NCI-H1048 (cell line): ENCODE measurements at places on chromosomes 7 and 10.
A peak's percentile ranks its signal among the peaks of the same experiment; 100 is the strongest.

- DNase-seq: no peak
Measured at GRCh38 chr10:44413416-44413815, 28.5 kb upstream of the CXCL12 start.

DNA sequence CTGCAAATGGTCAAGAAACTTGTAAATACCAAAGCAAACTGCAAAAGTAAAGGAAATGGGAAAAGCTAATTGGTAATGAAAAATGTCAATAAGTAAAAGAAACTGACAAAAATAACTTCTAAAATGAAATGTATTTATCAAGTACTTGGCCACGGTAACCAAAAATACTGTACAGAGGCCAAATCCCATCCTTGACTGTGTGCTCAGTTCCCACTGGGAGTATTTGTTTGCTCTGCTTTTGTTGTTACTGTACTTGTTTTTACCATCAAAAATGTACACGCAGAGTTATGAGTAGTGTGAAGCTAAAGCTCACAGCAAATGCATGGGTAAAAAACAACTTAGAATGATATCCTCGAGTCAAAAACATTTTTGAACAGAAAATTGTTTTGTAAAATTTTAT is 31.1 kb downstream of the ENKUR start:
- DNase-seq: no peak

- no peak for DNase-seq
Measured at GRCh38 chr10:30398788-30399187, 35.2 kb upstream of the MAP3K8 start.

DNA sequence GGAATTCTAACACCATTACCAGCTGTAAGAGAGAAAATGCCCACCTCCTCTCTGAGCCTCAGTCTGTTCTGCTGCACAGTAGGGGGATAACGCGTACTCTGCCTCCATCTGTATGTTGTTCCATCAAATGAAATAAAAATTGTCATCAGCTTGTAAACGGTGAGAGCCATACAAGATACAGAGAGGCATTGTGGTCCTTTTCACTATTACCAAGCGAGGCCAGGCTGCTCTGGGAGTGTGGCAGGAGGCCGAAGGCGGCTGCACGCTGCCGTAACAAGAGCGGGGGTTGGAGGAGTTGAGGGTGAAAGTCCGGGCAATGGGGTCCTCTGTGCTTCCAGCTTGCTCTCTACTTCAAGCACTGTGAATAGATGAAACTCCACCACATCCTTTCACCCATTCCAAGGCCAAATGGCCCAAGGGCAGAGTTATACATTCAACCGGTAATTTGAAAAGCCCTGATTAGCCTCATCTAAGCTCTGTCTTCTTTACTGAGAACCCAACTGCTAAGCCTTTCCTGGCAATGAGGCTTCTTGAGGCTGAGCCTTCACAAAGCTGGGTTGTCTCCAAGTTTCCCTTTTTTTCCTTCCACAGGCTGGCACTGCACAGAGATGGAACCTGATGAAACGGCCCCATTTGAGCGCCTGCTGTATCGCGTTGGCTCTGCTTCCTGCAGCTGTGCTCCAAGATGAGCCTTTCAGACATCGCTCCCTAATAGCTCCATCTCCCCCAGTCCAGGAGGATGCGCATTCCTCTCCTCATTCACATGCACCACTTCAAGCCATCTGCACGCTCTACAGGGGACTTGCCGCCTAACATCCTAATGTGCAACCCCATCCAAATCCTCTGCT is 47.2 kb downstream of the PYROXD2 start:
- DNase-seq: no peak

- DNase-seq: peak; percentile 33
Measured at GRCh38 chr10:15370856-15371701, at the start of gene FAM171A1. Gene FAM171A1 (minus strand): TSS chr10:15371289. CDS start chr10:15371052, 237 bp downstream.

GRCh38 chr7:74612015-74612829 is 45.3 kb upstream of the GTF2I start:
- peak; percentile 51 for DNase-seq

DNA sequence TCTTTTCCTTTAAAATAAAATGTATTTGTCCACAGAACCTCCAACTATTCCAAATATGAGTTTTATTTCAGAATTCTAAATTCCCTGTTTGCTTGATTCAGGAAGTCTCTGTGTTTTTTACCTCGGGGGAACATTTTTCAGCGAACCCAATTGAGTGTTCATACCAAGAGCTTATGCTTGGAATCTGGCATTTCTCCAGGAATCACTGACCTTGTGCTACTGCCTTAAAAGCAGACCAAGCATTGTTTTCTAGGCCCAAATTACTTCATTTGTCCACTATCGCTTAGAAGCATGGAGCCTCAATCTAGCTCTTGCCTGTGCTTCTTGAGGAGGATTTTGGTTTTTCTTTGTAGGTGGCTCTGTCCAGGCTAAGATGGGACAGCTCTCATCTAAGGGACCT is 59.4 kb downstream of the EBLN1 start:
- no peak for DNase-seq

GRCh38 chr7:47480576-47481538 is 101.1 kb downstream of the TNS3 start:
- no peak for DNase-seq

GRCh38 chr7:20864221-20864620 is 77.5 kb upstream of the SP8 start:
- DNase-seq: no peak

DNA sequence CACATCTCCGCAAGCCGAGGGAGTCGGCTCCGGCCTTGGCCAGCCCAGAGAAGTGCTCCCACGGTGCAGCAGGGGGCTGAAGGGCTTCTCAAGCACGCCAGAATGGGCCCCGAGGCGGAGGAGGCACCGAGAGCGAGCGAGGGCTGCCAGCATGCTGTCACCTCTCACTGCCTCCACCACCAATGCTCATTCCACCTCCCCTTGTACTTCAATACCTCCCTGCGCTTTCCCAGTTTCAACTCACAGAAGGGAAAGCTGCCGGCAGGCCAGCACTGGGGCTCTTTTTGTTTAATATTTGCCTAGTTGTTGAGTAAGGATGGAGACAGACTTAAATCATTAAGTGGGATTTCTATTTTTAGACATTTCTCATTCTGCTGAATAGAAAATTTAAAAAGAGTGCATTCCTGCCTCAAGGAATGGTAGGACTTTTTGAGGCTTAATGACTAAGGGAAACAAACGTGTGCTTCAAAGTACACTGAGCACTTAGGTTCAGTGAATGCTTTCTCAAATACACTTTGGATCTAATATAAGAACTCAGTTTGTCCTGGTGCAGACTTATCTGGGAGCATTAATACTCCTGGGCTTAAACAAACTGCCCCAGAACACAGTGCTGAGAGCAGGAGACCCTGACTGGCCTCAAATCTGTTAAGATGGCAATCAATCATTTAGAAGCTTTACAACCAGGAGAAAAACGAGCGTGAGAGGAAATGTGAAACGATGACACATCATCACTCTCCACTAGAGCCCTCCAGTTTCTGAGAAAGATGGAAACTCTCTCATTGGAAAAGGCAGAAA is 131.2 kb downstream of the RALA start:
- DNase-seq: no peak

DNA sequence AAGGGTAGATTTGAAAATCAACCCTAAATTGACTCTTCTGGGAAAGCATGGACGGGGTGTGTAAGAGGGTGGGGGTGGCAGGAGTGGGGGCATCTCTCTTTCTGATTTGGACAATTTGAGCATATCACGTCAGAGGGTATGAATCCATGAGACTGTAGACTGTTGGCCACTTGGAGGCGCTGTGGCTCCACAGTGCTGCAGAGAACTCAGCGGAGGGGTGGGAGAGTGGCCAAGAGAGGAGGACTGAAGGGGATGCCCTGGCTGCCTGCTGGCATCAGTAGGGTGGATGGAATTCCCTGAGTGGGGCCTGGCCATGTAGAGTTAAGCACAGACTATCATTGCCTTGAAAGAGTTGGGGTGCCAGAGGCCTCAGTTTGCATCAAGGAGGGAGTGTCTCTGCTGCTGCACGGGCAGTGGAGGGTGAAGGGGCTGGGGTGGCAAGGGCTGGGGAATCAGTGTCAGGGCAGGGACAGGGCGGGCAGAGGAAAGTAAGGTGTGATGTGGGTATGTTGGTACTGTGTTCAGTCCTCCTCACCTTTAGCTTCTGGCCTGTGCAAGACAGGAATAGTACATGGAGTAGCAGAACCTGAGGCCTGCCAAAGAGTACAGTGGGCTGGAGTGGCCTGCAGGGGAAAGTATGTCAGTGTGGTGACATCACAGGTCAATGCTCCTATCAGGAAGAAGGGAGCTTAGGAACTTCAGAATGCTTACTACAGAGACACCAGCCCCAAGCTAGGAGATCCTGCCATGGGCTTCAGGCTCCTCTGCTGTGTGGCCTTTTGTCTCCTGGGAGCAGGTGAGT is 133.5 kb upstream of the PRSS58 start:
- DNase-seq: no peak

GRCh38 chr7:131636092-131636491 is 79.7 kb upstream of the PODXL start:
- no peak for DNase-seq

DNA sequence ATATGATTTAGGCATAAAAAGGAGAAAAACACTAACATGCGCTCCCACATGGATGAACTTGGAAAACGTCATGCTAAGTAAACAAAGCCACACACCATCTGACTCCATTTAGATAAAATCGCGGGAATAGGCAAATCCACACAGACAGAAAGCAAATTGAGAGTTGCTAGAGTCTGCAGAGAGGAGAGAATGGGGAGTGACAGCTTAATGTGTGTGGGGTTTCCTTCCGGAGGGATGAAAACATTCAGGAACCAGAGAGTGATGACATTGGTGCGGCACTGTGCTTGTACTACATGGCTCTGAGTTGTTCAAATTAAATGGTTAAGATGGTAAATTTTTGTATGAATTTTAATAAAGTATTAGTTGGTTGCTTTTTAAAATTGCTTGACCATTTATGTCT is 482.9 kb upstream of the AKR1E2 start:
- no peak for DNase-seq

GRCh38 chr10:114839901-114840300 is 18.3 kb downstream of the FHIP2A start:
- DNase-seq: no peak

- no peak for DNase-seq
Measured at GRCh38 chr7:24971333-24972165, 8.4 kb downstream of the OSBPL3 start.

DNA sequence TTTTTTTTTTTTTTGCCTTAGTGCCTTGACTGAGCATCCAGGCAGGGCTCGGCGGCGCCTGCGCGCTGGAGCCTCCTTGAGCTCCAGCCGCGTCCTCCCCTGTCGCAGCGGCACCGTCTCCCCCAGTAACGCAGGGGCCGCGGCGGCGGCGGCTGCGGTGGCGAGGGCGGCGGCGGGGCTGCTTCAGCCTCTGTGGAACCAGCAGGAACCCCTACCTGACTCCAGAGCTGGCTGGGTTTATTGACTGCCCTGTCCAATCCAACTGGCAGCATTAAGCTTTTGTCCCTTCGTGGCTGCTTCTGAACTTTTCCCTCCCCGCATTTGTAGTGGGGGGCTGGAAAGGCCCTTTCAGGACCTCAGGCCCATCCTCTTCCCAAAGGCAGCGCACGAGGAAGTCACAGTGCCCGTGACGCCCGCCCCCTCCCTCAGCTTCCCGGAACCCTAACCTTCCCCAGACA is at the start of gene GPR85:
Gene GPR85, minus strand, starts transcription at position 397 of the 458 bp plus-strand sequence. CDS start 2,106 bp downstream, outside the sequence.
- DNase-seq: peak; percentile 45

DNA sequence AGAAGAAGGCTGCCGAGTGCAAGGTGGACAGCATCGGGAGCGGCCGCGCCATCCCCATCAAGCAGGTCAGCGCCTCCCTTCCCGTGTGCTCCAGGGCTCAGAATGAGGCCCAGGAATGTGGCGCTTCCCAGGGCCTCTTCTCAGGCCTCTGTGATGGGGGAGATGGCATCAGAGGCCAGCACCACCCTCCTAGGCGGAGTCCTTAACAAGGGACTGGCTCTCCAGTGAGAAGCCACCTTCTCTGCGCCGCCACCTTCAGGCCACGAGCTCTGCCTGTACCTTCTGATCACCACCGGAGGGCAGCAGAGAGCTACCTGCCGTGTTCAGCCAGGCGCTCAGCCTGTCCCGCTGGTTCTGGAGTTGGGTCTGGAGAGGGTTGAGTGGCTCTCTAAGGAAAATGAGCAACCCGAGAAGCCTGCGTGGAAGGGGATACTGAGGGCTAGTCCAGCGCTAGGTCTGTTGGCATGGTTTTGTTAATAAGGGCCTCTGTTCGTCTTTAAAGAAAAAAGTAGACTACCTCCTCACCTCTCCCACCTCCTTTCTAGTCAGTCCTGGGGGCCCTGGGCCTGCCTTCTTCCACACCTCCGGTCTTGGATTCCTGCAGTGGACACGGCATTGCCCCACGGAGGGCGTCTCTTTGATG is 37.7 kb downstream of the AGAP3 start:
- peak; percentile 55 for DNase-seq

GRCh38 chr10:69426376-69426727 is 9.6 kb upstream of the TACR2 start:
- no peak for DNase-seq

GRCh38 chr7:134667899-134668298 is 21.2 kb downstream of the BPGM start:
- no peak for DNase-seq

- DNase-seq: no peak
Measured at GRCh38 chr7:30908681-30909080, 3.0 kb upstream of the AQP1 start.

DNA sequence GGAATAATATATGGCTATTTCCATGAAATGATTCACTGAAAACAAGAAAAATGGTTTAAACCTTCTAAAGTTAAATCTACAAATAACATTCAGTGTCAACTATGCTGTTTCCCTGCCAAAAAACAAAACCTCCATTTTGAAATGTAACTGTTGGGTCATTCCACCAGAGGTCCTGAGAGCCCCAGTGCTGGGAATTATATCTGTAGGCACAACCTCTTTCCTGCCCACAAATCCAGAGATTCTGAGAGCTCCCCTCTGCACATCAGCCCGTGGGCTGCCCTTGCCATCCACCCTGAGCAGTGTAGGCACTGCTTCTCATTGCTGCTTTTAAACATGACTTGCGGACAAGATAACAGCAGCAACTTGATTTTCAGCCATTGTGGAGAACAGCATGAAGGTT is 198.6 kb downstream of the TMEM178B start:
- DNase-seq: no peak

DNA sequence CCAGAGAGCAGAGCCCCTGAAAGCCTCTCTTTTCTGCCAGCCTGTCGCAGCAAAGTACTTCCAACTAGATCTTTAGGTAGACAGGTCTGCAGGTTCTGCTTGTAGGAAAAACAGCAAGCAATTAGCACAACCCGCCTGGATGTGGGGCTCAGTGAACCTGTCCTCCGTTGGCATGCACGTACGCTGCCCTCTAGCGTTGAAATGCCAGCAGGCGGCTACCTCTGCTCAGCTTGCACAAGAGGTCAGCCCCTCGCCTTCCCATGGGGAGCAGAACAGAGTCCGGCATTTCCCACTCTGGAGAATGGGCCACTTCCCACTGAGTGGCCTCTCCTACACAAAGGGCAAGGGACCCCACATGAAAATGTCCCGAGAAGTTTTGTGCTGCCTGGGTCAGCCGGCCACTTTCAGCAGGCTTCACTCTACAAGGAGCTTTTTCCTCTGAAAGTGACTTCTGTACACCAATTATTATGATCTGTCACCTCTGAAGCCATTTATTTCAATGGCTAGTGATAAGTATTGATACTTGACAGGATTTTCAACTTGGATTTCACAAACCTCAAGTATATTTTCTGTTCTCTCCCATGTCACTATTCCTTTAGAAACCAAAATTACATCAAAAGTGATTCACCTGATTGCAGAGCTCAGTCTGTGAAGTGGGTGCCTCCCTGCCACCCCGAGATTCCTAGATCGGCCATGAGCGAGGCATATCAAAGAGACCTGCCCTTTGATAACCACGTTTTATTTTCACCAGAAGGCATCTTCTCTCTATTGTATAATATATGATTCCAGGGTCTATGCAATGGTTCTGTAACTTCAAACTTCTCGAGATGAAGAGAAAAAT is 56.7 kb downstream of the JCAD start:
- peak; percentile 53 for DNase-seq
